ENCODE measurements at places on chromosomes 11 and 22.

- peak; percentile 27 for DNase-seq
Measured at GRCh38 chr22:36220451-36220921, 18.8 kb downstream of the APOL2 start.

DNA sequence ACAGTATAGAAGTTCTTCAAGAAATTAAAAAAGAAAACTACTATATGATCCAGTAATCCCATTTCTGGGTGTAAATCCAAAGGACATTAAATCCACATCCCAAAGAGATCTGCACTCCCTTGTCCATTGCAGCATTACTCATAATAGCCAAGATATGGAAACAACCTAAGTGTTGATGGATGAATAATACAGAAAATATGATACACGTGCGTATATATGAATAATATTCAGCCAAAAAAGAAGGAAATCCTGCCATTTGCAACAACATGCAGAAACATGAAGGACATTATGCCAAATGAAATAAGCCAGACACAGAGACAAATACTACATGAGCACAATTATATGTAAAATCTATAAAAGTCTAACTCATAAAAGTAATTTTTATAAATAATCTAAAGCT lies 306.3 kb upstream of the ANO3 start:
- DNase-seq: no peak

GRCh38 chr11:60159868-60160267 lies 23.0 kb downstream of the MS4A6A start:
- no peak for DNase-seq

- DNase-seq: no peak
Measured at GRCh38 chr11:115377882-115378296, 126.3 kb downstream of the CADM1 start.
